ENCODE measurements at places on chromosomes 1 and 21.

DNA sequence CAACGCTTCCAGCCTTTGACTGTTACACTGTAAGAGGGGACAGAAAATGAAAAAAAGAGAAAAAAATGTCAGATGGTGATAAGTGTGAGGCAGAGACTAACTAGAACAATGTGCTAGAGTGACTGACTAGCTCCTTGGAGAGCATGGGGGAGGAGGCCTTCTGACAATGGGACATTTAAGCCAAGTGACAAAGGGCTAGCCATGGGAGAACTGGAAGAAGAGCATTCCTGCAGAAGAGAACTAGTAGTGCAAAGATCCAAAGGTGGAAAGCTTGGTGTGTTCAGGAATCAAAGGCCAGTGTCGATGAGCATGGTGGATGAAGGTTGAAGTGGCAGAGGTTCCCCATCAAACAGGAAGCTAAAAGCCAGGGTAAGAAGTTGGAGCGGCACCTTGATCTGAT lies 25.8 kb downstream of the STYXL2 start:
- DNase-seq, result no peak

DNA sequence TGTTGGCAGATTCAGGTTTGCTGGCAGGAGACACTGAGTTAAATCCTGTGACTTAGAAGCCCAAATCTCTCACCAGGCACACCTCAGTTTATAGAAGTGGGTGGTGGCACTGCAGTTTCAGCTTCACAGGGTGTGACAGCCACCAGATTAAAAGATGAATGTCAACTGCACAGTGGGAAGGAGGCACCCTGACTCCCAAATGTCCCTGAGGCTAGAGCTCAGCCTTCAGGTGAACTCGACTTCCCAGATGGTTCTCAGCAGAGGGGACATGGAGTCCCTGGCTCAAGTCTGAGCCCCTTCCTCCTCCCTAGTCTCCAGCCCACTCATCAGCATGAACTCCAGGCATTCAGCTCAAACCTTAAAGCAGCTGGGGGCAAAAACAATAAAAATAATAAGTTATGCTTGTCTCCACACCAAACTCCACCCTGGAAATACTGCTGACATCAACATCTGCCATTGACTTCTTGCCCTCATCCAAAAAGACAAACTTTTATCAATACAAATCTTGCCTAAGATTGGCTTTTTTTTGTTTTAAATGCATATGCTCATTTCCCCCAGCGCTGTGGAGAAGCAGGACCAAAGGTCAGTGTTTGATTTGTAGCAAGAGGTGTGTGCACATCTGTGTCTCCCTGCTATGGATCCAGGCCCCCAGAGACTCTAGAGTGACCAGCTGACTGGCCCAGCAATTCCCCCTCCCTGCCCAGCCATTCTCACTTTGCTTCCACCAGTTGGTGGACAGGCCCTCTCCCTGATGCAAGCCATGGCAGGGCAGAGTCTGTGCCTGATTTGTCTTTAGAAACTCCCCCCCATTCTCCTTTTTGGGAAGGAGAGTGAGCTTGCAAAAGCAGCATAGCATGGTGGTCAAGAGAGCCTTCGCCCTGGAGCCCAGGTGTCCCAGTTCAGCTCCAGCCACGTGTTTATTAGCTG lies 18.5 kb upstream of the S100A7 start:
- no peak for DNase-seq

GRCh38 chr1:39866767-39867166 lies 16.5 kb downstream of the TRIT1 start:
- DNase-seq, result no peak

DNA sequence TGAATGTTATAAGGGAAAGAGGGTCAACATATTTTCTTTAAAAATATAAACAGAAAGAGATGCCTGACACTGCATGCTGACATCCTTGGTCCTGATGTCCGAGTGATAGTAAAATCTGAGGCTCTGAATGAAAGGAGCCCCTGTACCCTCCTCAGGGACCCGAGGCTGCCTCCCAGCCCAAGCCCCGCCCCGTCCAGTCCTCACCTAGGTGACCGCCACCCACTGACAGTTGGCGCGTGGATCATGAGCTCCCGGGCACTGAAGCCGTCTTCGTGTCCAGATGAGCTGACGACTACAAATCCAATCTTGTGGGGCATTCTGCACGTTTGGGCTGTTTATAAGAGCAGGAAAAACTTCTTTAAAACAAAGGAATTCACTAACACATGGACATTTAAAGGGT lies 4.9 kb downstream of the CEP104 start:
- no peak for DNase-seq
